ENCODE measurements at places on chromosomes 4 and X.

DNA sequence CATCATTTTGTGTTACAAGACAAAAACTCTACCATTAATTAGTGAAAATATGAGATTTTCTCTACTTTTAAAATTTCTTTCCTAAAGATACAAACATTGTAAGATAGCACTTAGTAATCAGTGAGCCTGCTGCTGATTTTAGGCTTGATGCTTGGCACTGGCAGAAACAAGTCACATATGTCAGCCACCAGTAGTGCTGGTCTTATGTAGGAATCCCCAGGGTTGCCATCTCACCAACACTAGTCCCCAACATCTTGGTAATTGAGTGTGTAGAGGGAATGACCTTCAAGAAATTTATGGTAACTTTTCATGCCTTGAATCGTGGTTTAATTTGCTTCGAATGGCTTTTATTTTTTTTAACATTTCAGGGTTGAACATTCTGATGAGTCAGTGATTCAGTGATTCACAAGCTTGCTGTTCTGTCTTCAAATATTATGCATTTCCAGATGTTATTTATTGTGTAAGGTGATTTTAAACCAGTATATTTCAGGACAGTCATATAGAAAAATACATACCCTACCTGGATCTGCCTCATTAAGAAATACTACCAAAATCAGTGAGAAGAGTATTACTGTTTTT lies 11.9 kb downstream of the EXOC1 start:
- peak; percentile 5 for DNase-seq

DNA sequence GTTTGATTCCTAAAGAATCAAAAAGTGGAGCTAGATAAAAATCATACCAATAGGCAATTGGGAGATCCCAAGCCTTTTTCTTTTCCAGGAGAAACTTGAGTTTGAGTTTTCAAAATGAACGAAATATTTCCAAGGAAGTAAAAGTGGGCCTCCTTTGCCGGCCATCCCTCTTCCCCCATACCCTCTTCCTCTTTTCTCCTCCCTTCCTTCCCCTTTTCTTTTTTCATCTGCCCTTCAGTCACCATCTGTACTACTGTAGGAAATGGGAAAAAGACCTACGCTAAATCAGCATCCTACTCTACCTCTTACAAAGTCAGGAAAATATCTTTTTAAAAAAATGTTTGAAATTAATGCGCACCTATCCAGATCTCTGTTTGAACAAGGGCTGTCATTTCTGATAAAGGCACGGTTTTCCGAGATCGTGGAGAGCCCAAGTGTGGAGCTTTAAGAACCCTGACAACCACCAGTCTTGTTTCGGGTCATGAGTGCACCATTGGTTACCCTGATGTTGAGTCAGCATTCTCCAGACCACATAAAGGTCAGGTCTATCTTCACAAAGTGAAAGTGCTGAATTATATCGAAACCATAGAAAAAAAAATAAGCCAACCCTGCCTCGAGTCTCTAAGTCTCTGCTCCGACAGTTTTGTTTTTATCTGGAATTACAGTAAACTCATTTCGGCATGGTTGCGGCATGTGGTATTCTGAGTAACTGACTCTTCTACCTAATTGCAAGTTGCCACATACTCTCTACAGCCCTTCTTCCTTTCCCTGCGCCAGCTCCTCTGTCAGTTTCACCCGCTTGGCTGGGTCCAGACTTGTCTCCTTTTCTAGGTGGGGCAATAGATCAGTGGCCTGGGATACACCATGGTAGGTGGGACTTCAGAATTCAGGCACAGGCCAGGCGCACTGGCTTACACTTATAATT lies 140.2 kb upstream of the KLF3 start:
- DNase-seq: no peak

- no peak for DNase-seq
Measured at GRCh38 chr4:3803946-3804345, 37.8 kb downstream of the ADRA2C start.

GRCh38 chrX:23497919-23498318 lies 163.3 kb downstream of the PTCHD1 start:
- no peak for DNase-seq

- peak; percentile 56 for DNase-seq
Measured at GRCh38 chr4:72319601-72320021, 249.4 kb downstream of the ADAMTS3 start.

- no peak for DNase-seq
Measured at GRCh38 chr4:3670521-3671519, 95.4 kb upstream of the ADRA2C start.

GRCh38 chr4:182807767-182808548 lies 109.2 kb downstream of the DCTD start:
- no peak for DNase-seq

- no peak for DNase-seq
Measured at GRCh38 chr4:133124746-133125145, 24.3 kb upstream of the PCDH10 start.

DNA sequence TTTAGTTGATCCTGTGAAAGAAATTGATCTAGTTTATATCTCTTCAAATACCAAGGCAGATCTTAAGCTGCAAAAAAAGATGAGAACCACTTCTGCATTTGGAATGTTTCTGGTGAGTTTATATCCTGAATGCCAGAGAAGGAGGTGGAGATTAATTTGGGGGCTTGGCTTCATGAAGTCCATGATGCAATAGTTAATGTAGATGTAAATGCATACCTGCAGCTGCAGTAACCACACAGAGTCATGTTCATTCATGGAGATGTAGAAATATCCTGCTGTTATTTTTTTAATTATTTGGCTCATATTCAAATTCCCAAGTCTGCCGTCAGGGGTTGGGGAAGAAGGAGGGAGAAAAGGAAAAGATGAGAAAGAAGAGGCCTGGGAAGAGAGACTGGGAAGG lies at the start of gene SULT1E1:
Gene SULT1E1, minus strand, starts transcription at position 94 of the 400 bp plus-strand sequence. CDS start 2,501 bp downstream, outside the sequence.
- no peak for DNase-seq

GRCh38 chr4:183610033-183610432 lies 49.0 kb downstream of the RWDD4 start:
- DNase-seq: no peak

GRCh38 chrX:150236327-150236726 lies 126.8 kb upstream of the MAMLD1 start:
- no peak for DNase-seq

- DNase-seq: no peak
Measured at GRCh38 chr4:160091631-160092030, 988.8 kb downstream of the RAPGEF2 start.

DNA sequence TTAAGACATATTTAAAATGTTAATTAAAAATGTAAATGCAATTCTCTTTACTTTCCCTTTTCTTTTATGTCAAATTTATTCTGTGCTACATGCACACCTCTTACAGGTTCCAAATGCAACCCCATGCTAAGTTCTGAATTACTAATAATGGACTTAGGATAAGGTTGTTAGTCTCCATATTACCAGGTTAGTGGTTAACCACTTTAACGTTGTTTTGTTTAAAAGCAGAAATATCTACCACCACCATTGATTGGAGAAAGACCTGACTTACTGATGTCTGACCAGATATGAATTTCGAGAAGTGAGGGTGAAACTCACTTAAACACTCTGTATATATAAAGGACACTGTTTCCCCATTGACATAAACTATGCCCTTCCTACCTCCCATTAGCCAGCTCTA lies 6.9 kb upstream of the TRPC3 start:
- DNase-seq: no peak

GRCh38 chr4:119549639-119550038 lies 79.0 kb downstream of the PDE5A start:
- DNase-seq: no peak

- DNase-seq: no peak
Measured at GRCh38 chr4:40421839-40422708, 86.9 kb downstream of the CHRNA9 start.

- DNase-seq: no peak
Measured at GRCh38 chr4:56067826-56068225, 119.1 kb downstream of the CEP135 start.

- DNase-seq: peak; percentile 11
Measured at GRCh38 chr4:94595880-94596483, 144.2 kb downstream of the PDLIM5 start.

GRCh38 chrX:53280331-53281320 lies 758 bp downstream of the IQSEC2 start:
- DNase-seq: no peak

GRCh38 chr4:109730619-109731545 lies 1.0 kb upstream of the PLA2G12A start:
- no peak for DNase-seq

- DNase-seq: peak; percentile 15
Measured at GRCh38 chr4:187921946-187922623, 73.5 kb upstream of the ZFP42 start.

GRCh38 chr4:8228319-8229250 lies 29.5 kb downstream of the SH3TC1 start:
- DNase-seq: peak; percentile 9

DNA sequence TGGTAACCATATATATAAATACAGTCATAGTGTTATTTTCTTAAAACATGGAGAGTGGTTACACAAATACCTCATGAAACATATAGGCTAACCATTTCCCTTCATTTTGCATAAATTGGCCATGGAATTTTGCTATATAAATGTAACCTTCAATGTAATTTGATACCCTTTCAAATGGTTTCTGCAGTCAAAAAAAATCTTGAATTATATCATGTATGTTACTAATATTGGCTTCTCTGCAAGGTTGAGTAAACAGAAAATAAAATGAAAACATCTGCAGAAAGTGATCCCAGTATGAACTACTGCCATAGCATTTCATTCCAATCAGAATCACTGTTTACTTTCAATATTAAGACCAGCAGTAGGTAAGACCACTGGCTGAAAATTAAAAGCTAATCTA lies 1165.9 kb upstream of the TENM3 start:
- no peak for DNase-seq

DNA sequence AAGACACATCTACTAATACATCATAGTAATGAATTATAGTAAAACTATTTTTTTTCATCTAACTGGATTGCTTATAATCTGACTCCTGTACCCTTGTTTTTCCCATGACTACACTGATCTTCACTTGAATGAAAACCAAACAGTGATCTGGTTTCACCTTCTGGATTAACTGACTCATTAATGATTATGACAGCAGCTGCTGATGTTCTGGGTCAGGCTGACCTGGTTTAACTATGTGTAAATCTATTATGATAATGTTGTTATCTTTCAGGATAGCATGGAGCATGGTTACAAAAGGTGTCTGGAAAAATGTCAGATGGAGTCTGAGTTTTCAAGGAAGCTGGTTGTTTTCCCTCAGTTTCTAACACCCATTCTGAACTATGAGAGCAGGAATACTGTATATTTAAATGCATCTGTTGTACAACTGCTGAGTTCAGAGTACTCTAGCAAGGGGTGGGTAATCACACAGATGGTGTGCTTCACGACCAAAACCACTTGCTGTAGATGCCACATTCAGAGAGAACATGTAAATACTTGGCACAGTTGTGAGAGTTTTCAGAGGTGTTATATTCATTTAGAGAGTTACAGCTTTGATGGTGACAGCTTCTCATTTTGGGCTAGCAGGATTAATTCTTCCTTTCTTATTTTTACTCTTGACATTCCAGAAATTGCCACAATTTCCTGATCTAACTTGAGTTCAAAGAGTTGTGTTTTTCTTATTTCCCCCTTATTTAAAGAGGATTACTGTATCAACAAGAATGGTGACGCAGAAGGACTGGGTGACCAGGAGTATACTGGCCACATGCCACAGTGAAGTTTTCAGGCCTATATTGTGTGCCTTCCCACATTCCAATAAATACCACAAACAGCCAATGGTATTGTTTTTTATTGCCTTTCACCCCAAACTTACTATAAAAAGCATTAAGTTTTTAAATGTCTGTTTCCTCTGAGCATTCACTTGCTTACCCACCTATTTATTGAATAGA lies 249.7 kb upstream of the TET2 start:
- DNase-seq: no peak

DNA sequence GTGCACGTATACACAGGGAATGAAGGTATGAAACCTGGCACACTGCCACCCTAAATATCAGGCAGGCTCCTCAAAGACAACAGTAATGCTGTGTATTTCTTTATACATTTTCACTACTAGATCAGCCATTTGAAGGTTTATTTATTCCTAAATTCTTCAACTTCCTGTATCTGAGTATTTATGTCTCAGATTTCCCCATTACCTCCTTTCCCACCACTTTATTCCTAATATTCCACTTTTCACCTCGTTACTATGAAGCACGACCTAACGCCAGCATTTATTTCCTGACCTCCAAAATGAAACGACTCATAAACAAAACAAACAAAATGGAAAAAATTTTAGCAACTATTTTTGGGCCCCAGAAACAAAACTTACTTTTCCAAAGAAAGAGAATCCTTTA lies 69.6 kb downstream of the MAML3 start:
- DNase-seq: no peak

- DNase-seq: no peak
Measured at GRCh38 chr4:113113151-113113550, 63.7 kb downstream of the ANK2 start.

- DNase-seq: no peak
Measured at GRCh38 chr4:53885668-53886067, 178.7 kb downstream of the CHIC2 start.

DNA sequence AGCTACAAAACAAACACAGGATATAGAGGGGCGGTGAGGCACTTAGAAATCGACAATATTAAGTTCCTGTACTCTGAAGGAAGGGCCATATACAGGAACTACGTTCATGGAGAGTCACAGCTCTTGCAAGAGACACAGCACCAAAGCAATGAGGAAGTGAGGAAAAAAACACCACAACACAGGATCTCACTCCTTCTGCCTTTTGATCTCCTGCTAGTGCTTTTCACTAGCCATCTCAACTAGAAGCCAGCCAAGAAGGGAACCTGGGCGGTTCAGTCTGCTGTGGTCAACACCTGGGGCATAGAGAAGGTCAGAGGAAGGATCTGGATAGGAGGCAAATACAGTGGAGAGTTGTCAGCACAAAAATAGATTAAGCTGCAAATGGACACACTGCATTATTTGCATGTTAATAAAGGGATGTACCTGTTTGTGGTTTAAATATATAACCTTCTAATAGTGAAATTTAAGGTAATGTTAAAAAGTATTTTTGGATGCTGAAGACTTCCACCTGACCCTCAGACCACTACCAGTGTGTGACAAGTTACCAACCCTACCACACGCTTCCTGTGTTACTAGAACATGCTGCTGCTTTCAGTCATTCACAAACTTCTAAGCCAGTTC lies 104.6 kb downstream of the DTHD1 start:
- DNase-seq: no peak

GRCh38 chr4:73193659-73194058 lies 64.9 kb downstream of the ANKRD17 start:
- no peak for DNase-seq

- no peak for DNase-seq
Measured at GRCh38 chrX:15336023-15336413, 695 bp upstream of the PIGA start.

All from amniotic stem cell (primary cell).